Stimulated activated CD8-positive, alpha-beta memory T cell treated with anti-CD3 and anti-CD28 coated beads, Interleukin-15, amount 100 ng/mL, for 48 hours (primary cell): ENCODE measurements at places on chromosomes 13 and 19.

DNA sequence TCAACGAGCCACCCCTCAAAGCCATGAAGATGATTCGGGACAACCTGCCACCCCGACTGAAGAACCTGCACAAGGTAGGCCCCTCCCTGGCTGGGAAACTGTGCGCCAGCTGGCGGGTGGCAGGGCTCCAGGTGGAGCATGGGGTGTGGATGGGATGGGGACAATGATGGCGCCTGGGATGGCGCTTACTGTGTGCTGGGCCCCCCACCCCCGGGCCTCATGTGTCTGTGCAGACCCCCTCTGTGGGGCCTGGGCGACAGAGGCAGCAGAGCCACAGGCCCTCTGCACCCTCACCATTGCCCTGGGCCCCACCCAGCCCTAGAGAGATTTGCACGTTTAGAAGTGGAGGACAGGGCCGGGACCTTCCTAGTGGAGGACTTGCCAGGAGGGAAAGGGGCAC lies 19.0 kb upstream of the NCCRP1 start:
- DNase-seq = no peak

- DNase-seq = no peak
Observed at GRCh38 chr13:23202383-23202782, 21.6 kb downstream of the SGCG start.

- DNase-seq = no peak
Observed at GRCh38 chr19:53156850-53157249, 2.0 kb downstream of the ZNF347 start.

DNA sequence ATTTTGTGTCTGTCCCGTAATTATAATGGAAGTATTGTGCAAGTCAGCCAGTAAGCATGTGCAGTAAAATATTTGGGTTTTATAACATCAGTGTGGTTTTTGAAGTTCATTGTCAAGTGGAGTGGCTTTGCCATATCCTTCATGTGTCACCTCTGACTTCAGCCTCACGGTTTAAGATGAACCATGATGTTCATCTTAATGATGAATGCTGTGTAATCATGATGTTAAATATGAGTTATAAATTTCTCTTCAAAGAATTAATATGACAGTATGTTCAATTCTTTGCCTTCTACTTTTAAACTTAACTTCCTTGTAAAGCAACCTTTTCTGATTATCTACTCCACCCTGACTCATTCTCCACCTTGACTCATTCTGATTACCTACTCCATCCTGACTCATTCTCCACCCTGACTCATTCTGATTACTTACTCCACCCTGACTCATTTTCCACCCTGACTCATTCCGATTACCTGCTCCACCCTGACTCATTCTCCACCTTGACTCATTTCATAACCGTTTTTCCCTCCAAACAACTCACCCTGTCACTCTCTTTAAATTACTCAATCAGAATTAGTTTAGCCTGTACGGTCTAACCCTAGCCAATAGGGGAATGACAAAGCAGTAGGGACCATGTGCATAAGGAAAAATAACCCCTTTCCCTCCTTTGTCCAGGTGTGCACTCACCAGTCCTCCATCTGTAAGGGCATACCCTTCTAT lies 50.3 kb upstream of the ANKRD10 start:
- no peak for DNase-seq

GRCh38 chr13:44887515-44887914 lies 101.8 kb downstream of the NUFIP1 start:
- no peak for DNase-seq

DNA sequence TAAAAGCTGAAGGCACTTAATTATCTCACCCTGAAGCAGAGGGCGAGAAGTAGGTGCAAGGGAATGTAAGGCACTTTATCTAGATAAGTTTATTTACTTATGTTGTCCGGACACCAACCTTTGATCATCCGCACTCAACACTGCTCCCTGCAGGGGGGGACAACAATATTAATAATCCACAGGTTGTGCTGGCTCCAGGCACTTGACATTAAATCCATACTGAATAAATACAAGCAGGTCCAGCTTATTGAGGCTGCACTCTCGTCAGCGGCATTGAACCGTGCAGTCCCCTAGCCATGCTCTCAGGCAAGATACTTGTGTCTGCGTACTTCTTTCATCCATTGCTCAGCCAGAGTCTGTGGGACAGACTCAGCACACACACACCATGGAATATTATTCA lies 374.5 kb upstream of the NBEA start:
- no peak for DNase-seq

- DNase-seq = no peak
Observed at GRCh38 chr13:107681600-107681999, 533.7 kb downstream of the LIG4 start.

GRCh38 chr13:98972059-98972458 lies 5.8 kb downstream of the DOCK9 start:
- no peak for DNase-seq

GRCh38 chr13:75279834-75280369 lies 202.1 kb downstream of the TBC1D4 start:
- DNase-seq = no peak

DNA sequence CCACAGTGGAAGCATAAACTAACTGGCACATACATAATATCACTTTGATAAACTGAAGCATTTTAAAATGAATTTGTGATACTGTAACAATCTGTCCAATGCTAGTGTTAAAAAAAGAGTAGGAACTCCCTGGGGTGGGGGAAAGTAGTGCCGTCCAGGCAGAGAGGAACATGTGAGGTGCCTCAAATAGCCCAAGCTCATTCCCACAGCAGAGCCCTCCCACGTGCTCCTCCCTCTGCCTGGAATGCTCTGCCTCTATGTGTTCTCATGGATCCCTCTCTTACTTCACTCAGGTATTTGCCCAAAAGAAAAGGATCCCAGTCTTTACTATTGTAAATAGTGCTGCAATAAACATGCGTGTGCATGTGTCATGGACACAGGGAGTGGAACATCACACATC lies 188.1 kb downstream of the NHLRC3 start:
- DNase-seq = no peak

- no peak for DNase-seq
Observed at GRCh38 chr13:101811284-101811839, 358.9 kb downstream of the ITGBL1 start.

- DNase-seq = no peak
Observed at GRCh38 chr13:52954838-52955237, 73.8 kb upstream of the OLFM4 start.
